NB4 (cell line): ENCODE measurements at places on chromosomes 1 and 21.

- no peak for DNase-seq
Measured at GRCh38 chr1:244835276-244836134, at the start of gene COX20. TSS of gene COX20 (plus strand) at chr1:244835658. CDS start at chr1:244835715, 57 bp downstream.

DNA sequence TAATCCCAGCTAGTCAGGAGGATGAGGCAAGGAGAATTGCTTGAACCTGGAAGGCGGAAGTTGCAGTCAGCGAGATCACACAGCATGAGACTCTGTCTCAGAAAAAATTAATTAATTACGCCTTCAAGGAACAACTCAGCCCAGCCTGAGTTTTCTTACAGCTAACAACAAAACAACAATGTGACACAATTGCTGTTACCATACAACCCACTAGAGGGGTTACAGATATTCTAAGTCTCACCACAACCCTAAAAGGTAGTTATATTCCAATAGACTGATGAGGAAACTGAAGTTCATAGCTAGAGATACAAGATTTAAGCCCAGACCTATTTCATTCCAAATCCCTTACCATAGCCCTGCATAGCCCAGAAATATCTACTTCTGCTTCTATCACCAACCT is 2.9 kb upstream of the LRRC8C start:
- DNase-seq = peak; percentile 29

- peak; percentile 55 for DNase-seq
Measured at GRCh38 chr1:203628201-203629015, 1.8 kb downstream of the ATP2B4 start.

DNA sequence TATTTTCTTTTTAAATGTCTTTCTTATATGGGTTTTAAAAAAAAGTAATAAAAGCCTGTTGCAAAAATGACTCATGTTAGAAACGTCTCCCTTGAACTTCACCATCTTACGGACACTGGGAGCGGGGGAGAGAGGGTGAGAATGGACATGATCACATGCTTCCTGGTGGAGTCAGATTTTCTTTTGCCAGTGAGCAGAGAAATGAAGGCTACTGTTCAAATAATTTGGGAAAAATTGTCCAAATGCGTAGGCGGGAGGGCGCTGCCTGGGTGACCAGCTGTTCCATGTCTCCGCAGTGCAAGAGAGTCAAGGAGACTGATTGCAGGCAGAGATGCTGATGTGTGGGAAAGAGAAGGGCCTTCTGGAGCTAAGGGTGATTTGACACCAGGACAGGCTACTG is 23.1 kb downstream of the EIF2D start:
- DNase-seq = no peak

DNA sequence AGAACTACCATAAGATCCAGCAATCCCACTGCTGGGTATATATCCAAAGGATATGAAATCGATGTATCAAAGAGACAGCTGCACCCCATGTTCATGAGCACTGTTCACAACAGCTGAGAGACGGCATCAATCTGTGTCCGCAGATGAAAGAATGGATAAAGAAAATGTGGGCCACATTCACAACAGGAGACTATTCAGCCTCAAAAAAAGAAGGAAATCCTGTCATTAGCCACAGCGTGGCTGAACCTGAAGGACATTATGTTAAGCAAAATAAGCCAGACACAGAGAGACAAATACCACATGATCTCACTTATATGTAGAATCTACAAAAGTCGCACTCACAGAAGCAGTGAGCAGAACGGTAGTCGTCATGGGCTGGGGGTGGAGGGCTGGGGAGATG is 99.2 kb upstream of the IFFO2 start:
- no peak for DNase-seq

- no peak for DNase-seq
Measured at GRCh38 chr1:222168621-222169020, 379.3 kb downstream of the HHIPL2 start.

DNA sequence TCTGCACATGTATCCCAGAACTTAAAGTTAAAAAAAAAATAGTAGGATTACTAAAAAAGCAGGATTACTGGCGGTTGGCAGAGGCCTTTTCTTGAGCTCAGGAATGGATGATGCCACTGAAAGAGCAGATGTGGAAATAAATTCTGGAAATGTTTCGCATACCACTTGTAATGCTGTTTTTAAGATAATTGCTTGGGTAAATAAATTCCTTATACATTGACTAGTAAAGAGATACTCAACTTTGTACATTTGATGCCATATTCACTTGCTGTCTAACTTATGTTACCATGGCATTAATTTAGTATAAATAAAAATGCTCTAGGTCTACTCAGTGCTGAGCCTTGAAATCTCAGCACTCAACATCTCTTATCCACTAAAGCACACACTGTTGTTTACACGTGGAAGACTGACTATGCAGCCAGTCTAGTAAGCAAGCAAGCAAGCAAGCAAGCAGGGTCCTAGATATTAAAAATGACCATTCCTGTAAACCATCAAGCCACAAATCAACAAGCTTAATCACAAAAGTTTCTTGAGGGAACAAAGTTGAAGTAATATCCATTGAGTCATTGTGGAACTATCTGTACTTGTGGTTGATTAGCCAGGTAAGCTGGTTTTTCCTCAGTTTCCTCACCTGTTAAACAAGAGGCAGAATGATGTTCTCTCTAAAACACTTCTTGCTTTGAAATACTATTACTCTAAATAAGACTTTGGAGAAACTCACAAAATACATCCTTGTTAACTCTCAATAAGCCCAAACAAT is 1.7 kb upstream of the RASAL2 start:
- DNase-seq = no peak

GRCh38 chr1:234955107-234955731 is 173.4 kb downstream of the TOMM20 start:
- DNase-seq = peak; percentile 97

GRCh38 chr1:43947061-43947873 is 517 bp downstream of the IPO13 start:
- no peak for DNase-seq

DNA sequence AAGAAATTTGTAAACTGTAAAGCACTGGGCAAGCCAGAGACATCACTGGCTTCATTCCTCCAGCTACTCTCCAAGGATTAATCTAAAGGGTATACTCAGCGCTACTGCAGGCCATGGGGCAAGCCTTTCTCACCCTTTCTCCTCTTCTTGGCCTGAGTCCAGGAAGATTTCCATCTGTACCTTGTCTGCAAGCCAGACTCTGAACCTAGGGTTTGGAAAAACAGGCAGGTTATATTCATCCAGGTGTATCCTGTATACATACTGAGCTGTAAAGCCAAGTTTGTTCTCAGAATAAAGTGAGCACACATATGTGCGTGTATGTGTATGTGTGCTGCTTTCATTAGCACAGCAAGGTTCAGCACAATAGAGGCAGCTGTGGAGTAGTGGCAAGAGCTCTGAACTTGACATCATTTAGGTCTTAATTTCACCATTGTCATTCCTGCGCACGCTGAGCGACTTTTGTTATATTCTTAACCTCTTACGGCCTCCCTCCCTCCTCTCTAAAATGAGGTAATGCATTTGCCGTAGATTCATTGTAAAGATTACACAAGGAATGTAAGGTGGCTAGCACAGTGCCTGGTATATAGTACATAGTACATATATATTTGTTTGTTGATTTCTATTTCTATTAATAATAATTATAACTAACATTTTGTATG is 128.1 kb upstream of the JUN start:
- DNase-seq = no peak

- peak; percentile 84 for DNase-seq
Measured at GRCh38 chr21:45041351-45041805, 33.0 kb upstream of the ADARB1 start.

DNA sequence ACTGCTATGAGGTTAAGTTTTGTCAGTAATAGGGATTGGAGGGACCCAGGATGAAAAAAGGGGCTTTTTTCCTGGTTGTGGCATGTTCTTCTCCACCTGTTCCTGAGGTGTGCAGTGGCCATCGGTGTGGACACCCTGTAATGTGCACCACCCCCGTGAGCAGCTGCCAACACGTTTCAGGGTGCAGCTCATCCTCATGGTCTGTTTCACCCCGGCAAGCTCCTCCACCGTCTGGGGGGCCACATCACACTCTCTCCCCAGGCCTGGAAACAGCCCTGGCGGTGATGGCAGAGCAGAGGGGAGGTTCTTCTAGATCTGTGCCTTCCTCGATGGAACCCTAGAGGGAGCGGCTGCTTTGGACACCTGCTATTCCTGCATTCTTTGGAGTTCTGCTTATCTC is 435.4 kb downstream of the MATN1 start:
- DNase-seq = no peak

- no peak for DNase-seq
Measured at GRCh38 chr1:50634251-50634650, 211.0 kb upstream of the DMRTA2 start.

DNA sequence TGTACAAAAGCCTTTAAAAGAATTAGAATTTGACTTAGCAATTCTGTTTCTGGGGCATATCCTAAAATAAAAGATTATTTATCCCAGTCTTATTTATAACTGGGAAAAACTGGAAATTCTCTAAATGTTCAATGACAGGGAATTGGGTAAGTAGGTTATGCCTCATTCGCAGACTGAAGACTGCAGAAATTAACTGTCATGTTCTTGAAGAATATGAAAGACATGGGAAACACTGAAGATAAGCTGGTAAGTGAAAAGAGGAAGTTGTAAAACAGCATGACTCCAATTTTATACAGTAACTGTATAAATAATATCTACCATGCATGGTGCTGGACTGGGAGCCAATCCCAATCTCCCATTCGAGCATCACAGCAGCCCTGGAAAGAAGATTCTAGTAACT is 50.6 kb upstream of the SLC2A1 start:
- peak; percentile 90 for DNase-seq

GRCh38 chr1:27979151-27979858 is 19.5 kb downstream of the XKR8 start:
- peak; percentile 75 for DNase-seq

DNA sequence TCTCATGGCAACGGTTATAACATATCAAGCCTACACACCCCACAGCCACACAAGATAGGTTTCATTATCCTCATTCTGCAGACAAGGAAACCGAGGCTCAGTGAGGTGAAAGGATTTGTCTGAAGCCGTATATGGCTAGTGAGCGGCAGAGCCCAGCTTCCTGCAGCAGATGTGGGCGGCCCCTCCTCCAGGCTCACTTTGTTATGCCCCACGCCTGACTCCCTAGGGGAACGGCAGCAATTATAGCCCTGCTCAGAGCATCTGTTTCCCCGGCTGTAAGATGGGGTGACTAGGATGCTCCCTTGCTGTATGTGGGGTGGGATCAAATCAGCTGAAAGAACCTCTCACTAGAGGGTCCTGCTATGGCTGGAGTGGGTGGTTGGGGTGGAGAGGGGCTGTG is 22.1 kb downstream of the GRHL3 start:
- peak; percentile 49 for DNase-seq

DNA sequence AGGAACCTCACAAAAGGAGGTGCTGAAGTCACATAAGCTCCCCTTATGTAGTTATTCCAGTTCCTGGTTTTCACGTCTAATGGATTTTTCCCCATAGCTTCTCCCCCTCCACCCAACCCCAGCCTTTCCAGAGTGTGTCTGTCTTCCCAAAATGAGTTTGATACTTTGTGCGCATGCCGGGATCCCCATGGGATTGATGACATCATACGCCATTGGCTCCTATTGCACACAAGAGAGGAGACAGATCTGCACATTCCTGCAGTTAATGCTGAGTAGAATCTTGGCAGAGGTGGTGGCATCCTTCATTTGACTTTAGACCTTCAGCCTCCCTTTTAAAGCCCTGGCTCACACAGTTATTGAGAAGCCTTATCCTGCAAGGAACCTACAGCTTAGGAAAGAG is 71.4 kb downstream of the DDR2 start:
- DNase-seq = no peak

DNA sequence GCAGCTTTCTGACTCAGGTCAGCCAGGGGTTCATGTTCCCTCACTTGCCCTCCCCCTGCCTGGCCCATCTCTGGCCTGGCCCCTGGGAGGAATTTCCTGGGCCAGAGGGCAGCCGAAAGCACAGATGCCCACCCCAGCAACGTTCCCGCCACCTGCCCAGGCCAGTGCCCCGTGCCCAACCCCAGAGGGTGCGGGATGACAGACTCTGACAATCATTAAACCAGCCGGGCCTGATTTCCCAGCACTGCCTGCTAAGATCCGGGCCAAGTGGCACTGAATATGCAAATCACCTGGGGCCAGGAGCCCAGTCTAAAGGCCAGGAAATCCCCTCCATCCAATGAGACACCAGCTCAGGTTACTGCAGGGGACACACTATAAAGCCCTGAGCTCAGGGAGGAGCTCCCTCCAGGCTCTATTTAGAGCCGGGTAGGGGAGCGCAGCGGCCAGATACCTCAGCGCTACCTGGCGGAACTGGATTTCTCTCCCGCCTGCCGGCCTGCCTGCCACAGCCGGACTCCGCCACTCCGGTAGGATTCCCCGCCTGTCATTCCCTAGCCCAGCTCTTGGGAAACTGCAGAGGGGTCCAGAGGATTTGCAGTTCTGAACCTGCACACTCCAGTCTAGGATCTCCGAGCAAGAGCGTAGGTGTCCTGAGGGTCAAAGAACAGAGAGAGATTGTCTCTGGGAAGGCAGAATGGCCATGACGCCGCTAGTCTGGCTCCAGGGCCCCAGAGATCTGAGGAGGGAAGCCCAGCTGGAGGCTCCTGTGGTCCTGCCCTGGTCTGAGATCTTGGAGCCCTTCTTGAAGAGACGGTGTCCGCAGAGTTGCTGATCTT is at the start of gene ELF3:
TSS of gene ELF3 (plus strand) at position 408 of the 836 bp plus-strand sequence. CDS start 550 bp downstream, outside the sequence.
- DNase-seq = no peak

GRCh38 chr1:247156787-247157232 is 15.0 kb downstream of the ZNF124 start:
- peak; percentile 22 for DNase-seq

DNA sequence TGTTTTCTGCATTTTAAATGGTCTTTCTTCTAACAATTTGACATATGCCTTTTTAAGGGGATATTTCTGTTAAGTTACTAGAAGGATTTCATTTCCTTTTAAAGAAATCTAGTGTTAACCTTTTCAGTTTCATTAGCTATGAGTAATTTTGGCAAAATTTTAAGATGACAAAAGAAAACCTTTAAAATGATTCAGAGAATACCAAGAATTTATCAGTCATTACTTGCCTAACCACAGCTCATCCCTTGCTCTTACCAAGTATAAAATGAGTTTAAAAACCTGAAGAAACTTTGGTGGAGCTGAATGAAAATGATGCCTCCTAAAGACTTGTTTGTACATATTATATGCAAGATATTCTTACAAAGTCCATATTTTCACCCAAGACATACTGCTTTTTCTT is 101.7 kb downstream of the NEK7 start:
- no peak for DNase-seq

- DNase-seq = no peak
Measured at GRCh38 chr1:158038793-158039192, 45.3 kb downstream of the KIRREL1 start.

GRCh38 chr21:16342932-16343331 is 613.1 kb downstream of the USP25 start:
- no peak for DNase-seq

- peak; percentile 34 for DNase-seq
Measured at GRCh38 chr1:19682257-19682656, 17.6 kb downstream of the HTR6 start.

DNA sequence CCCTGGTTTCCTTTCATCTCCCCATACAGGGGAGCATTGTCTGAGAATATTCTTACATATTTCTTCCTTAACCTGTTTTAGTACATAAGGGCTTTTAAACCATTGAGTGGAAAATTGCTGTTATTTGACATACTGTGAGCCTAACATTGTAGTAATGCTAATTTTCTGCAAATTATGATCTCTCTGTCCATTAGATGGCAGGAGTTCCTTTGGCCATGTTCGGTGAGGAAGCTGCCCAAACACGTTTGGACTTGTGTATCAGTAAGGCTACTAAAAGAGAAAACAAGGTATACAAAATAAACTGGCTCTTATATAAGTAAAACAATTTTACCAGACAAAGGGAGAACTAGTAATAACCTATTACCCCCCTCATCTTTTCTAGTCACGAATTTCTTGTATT is 29.2 kb downstream of the CDC7 start:
- DNase-seq = peak; percentile 9

GRCh38 chr1:43315963-43316737 is 15.4 kb downstream of the TIE1 start:
- no peak for DNase-seq
